CD4-positive, alpha-beta T cell treated with Interleukin-4 for 1 hour (primary cell): ENCODE measurements at places on chromosomes 11 and 22.

- no peak for DNase-seq
Observed at GRCh38 chr11:116963813-116964212, 126.4 kb upstream of the APOA1 start.

DNA sequence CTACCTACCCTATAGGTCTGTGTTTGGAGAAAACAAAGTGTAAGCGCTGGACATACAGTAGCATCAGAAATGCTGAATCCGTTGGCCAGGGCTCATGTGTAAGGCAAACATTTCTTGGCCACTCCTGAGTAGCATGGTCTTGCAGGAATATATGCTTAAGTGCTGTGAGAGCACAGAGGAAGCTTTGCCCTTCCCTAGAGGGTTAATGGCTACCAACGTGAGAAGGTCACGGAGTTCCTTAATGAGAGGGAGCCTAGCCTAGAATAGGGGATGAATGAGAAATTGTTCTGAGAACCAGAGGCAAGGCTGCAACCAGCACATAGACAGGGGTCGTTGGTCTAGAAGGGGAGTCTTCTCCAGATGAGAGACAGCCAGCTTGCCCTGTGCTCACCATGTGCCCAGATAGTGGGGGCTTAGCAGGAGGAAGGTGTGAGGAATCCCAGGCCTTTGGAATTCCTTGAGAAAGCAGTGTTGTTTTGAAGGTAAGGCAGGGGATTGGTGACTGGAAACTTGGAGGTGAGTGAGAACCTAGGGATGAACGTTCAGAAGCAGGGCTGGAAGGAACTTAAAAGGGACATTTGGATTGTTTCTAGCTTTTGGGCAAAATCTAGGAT, 29.5 kb downstream of the RCOR2 start:
- no peak for DNase-seq

- peak; percentile 27 for DNase-seq
Observed at GRCh38 chr22:49789289-49790141, 38.2 kb downstream of the BRD1 start.

DNA sequence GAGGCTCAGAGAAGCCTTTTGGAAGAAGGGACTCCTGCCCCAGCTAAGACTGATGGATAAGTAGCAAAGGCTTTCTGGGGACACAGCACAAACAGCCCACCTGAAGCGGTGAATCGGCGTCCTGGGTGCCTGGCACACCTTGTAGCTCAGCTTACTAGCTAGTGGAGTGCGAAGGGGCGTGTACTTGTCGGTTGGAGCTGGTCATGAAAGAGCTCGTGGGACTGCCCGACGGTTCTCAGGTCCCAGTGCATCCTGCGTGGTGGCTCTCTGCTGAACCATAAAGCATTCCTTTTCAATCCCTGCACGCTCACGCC, 690 bp upstream of the UVRAG start:
- no peak for DNase-seq

- no peak for DNase-seq
Observed at GRCh38 chr11:123460012-123460700, 30.1 kb downstream of the GRAMD1B start.

DNA sequence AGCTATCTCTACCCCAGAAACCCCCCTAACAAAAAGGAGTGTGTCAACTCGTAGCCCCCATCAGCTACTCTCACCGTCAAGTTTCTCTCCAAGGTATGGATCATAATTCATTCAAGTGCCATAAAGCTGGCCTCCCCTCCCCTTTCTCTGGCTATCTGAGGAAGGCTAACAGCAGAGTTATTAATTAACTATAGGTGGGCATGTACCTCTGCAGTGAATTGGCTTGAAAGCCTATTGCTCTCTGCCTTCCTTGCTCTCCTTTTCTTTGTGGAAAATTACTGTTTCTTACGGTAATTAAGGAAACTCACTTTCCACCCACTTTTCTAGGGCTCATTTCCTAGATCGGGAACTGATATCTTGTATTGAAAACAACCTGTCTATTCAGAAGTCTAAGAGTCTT, 14.1 kb downstream of the POLA2 start:
- DNase-seq, result no peak

DNA sequence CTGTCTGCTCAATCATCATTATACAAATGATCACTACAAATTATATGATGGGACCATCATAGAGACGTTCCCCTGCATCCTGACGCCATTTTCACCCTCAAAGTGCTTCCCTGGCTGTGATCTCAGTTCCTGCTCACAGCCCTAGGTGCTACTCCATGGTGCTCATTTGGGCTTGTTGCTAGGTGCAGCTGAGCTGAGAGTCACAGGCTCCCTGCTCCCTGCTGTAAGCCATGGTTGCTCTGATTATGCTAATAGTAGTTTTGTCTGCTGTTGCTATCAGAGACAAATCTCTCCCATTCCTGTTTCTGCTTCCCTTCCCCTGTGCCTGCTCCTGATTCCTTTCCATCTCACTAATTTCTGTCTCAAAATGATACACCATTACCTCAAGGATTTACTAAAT, 474.3 kb downstream of the METTL15 start:
- DNase-seq, result no peak

DNA sequence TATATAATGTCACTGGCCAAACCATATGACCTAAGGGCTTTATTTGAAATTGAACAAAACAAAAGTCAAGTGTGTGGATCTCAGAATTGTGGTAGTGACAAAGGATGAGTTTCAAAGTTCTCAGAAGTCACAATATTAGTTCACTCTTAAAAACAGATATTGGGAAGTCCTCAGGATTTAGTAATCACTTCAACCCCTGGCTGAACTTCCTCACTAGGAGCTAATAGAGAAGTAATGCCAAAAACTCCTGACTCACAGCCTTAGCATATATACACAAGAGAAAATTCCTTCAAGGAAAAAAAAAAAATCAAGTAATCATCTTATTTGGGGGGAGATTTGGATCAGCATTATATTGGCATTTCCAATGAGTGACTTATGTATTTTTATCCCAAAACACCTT, 75.6 kb upstream of the APOA1 start:
- no peak for DNase-seq

DNA sequence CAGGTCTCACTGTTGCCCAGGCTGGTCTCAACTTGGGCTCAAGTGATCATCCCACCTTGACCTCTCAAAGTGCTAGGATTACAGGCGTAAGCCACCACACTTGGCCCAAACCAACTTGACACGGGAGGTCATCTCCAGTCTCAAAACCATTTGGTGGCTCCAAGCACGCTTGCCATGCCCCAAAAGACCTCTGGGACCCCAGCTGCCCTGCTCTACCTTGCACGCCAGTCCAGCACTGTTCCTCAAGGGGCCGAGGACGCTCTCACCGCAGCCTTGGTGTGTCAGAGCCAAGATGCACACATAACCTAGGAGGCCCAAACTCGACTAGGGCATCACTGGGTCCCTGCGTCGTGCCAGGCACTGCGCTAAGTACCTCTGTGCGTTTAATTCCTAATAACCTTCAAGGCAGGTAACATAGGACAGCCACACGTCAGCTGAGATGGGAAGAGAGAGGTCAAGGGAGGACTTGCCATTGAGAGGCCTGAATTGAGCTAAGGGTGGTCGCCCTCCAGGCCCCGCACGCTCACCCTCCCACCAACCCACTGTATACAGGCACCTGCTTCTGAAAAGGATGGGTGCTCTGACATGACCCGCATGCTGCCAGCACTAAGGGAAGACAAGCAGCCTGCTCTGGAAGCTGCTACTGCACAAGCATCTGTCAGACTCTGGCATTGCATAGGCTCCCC, 4.6 kb upstream of the GAS2L1 start:
- DNase-seq, result no peak

DNA sequence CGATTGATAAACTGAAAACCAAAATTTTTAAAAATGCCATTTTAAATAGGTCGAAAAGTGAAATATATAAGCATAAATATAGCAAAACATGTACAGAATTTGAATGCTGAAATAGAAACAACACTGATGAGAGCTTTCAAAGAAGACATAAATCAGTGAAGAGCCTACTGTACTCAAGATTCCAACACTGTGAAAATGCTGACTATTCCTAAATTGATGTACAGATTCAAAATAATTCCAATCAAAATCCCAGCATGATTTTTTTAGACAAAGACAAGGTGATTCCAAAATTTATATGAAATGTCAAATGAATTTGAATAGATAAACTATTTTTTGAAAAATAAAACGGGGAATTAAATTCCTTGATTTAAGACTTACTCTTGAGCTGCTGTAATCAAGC, 1010.4 kb downstream of the TBC1D22A start:
- DNase-seq, result no peak

GRCh38 chr11:357582-357981, 11.7 kb upstream of the B4GALNT4 start:
- DNase-seq, result no peak

- DNase-seq, result peak; percentile 70
Observed at GRCh38 chr22:36160499-36160942, at the start of gene APOL3. TSS of gene APOL3 (minus strand) at chr22:36160755. CDS start at chr22:36149055, 11,700 bp downstream.

- DNase-seq, result no peak
Observed at GRCh38 chr11:72443016-72443415, 8.7 kb upstream of the CLPB start.

GRCh38 chr22:49365910-49366309, 461.8 kb downstream of the BRD1 start:
- no peak for DNase-seq

DNA sequence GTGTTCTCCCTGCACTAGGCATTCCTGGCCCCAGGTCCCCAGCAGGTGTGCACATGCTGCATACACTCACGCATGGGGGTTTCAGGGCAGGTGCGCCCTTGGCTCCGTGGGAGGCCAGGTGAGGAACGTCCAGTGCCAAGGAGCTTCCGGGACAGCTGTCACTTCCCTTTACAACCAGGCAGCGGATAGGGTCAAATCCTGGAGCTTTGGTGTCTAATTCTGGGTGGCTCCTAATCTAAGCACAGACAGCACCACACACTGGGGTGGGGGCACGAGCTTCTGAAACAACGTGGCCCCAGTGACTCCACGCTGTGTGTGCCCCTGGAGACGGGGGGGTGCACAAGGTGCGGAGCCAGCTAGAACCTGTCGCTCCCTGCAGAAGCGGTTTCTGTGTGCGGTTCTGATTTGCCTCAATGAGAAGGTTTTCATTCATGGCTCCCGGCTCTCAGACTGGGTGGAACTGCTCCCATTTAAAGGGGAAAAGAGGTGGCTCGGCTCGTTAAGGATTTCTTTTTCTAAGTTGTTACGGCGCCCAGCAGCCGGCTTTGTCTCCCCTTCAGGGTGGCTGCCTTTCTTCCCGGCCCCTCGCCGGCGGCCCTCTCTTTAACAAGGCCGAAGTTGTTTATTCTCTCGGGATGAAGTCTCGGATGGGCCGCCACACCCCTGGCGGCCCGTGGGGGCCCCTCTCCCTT, 5.0 kb downstream of the CCND1 start:
- DNase-seq, result no peak

GRCh38 chr11:75536786-75537641, 11.3 kb upstream of the GDPD5 start:
- peak; percentile 65 for DNase-seq

DNA sequence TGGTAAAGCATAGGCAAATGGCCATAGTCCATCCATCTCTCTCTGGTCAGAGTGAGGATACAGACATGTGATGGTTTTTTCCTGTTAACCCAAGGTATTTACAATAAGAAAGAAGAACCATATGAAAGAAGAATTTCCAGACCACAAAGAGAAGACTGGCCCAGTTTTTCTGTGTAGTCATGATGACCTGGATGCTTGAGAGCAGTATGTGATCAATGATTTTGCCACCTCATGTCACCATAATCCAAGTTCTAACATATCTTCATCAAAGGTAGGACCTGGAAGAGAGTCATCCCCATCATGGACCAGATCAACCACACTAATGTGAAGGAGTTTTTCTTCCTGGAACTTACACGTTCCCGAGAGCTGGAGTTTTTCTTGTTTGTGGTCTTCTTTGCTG, at the start of gene OR4D6:
OR4D6 (plus strand) TSS at position 301 of the 400 bp plus-strand sequence; CDS start at position 301, 0 bp downstream.
- DNase-seq, result no peak

- DNase-seq, result no peak
Observed at GRCh38 chr11:99244613-99245012, 223.9 kb downstream of the CNTN5 start.

GRCh38 chr11:30586251-30587144, at the start of gene MPPED2:
TSS of gene MPPED2 (minus strand) at chr11:30586353. CDS start at chr11:30580373, 5,980 bp downstream.
- DNase-seq, result no peak

GRCh38 chr11:85619499-85619898, 7.6 kb downstream of the DLG2 start:
- DNase-seq, result no peak
